ENCODE measurements at places on chromosomes 13 and 19.

- DNase-seq: no peak
Observed at GRCh38 chr13:74027161-74027779, 106.9 kb downstream of the KLF12 start.

GRCh38 chr13:94236872-94237271 lies 242.6 kb downstream of the DCT start:
- no peak for DNase-seq

GRCh38 chr13:46908501-46908900 lies 11.6 kb upstream of the HTR2A start:
- DNase-seq: no peak

DNA sequence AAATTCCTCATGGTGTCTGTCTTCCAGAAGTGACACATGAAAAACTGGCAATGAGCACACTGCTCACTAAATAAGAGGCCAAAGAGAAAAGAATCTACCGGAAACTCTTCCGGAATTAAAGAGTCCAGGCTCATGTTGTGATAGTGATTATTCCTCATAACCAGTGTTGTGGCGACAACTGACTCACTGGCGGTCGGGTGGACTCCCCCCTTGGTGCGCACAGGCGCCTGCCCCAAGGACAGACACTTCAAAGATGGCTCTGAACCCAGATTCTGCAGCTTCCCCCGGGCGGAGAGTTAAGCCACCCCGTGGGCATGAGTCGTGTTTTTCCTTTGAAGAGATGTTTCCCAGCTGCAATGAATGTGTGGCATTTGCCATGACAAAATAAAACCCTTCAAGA lies 10.3 kb downstream of the IL17D start:
- no peak for DNase-seq

GRCh38 chr19:45676851-45677263 lies 8.8 kb downstream of the GIPR start:
- DNase-seq: peak; percentile 34

GRCh38 chr13:95564091-95564490 lies 11.6 kb downstream of the CLDN10 start:
- DNase-seq: no peak

GRCh38 chr13:21657538-21657937 lies 13.3 kb upstream of the FGF9 start:
- no peak for DNase-seq

DNA sequence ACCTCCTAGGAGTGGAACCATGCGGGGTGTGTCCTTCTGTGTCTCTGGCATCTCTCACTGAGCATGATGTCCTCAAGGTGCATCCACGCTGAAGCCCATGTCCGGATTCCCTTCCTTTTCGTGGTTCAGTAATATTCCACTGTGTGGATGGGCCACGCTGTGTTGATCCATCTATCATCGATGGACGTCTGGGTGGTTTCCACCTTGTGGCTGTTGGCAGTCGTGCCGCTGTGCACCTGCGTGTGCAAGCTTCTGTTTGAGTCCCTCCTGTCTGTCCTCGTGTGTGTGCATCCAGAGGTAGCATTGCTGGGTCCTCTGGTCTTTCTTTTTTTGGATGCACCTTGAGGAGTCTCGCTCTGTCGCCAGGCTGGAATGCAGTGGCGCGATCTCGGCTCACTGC lies 11.2 kb upstream of the GNA15 start:
- DNase-seq: no peak

Measured in CD4-positive, alpha-beta T cell treated with Interleukin-15 for 1 hour (primary cell).